NCI-H1930 (cell line): ENCODE measurements at places on chromosomes 1 and 21.
A peak's percentile ranks its signal among the peaks of the same experiment; 100 is the strongest.

DNA sequence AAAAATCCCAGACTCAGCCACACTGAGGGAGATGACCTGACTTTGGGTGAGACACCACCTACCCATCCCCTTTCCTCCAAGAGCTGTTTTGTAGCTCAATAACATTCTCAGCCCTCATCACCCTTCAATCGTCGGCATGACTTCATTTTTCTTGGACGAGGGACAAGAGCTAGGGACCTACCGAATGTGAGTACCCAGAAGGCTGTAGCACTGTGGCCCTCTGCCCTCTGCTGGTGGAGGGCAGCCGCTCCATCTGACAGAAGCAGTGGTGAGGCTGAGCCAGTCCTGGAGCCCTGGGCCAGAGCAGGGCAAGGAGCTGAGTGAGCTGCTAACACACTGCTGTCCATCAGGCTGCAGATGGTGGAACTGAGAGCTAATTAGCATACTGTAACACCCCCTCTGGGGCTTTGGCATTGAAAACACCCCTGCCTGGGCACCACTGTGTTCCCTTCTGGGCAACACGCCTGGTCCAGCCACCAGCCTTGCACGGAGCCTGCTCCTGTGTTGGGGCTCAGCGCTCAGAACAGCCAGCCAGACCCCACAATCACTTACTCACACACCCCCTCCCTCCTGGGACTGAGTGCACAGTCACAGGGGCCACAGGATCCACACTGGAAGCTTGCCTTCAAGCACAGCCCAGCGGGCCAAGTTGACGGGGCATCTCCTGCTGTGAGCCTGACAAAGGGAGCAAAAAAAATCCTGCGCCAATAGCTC lies 18.3 kb upstream of the ALPL start:
- DNase-seq, result no peak

DNA sequence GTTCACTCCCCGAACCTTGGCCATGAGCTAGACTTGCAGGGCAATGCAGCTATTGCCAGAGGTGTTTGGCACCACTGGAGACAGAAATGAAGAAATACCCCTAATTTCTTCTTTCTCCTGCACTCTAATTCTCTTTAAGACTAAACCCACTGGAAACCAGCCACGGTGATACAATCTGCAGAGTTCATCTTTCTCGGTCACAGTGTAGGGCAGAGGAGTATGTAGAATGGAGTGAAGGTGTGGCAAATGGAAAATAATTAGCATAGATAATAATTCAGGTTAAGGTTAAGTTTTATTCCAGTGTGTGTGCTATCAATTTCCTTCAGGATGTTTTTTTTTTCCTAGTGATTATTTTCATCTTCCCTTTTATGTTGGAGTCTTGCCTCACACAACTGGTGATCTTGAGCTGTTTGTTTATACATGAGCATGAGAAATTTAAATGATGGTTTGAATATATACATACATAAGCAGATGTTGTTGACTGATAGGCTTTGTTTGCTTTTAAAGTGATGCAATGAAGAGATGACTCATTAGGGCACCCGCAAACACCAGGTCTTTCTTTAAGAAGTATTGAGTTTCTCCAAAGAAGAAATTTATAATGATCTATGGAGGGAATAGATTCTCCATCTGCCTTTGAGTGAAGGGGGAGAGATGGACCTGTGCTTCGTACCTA lies 81.9 kb downstream of the SPATA17 start:
- no peak for DNase-seq

DNA sequence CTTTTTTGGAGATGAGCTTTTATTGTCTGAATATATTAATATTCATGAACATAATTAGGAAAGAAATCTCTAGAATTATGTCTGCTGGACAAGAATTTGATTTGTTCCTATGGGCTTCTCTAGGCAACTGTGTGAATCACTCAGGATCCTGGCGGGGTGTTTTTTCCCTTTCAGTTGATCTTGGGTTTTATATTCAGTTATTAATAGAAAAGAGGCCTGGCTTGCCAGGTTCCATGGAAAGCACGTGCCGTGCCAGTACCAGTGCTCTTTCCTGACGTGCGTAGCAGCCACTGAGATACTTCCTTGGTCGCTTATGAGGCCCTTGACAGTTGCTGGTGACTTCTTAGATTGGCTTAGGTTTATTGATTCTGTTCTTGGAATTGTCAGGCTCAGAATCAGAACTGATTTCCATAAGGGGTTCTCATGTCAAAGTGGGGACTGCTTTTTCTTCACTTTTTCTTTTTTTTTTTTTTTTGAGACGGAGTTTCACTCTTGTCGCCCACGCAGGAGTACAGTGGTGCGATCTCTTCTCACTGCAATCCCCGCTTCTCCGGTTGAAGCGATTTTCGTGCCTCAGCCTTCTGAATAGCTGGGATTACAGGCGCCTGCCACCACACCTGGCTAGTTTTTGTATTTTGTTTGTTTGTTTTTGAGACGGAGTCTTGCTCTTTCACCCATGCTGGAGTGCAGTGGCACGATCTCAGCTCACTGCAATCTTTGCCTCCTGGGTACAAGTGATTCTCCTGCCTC lies 48.7 kb upstream of the KIF1B start:
- no peak for DNase-seq

DNA sequence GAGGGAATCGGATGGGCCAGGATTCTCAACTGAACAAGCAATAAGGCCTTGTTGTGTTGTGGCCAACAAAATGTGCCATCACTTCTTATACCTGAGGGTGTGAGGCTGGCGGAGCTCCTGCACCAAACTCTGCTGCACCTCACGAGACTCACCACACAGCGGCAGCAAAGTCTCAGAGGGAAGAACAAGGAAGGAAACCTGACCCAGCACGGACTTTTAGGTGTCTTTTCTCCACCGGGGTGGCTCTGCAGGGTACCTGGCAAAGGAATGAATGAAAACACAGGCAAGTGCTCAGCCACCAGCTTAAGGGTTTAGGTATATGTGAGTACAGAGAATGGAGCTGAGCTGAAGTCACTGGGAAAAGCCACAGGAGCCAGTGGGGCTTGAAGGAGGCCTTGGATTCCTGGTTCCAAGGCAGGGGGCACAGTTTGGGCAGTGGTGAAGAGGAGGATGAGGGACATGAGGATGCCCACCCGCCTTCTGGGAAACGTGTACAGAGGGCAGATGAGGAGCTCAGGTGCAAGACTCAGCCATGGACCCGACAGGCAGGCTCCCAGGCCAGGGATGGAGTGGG lies 31.1 kb upstream of the HSD3B1 start:
- peak; percentile 21 for DNase-seq

DNA sequence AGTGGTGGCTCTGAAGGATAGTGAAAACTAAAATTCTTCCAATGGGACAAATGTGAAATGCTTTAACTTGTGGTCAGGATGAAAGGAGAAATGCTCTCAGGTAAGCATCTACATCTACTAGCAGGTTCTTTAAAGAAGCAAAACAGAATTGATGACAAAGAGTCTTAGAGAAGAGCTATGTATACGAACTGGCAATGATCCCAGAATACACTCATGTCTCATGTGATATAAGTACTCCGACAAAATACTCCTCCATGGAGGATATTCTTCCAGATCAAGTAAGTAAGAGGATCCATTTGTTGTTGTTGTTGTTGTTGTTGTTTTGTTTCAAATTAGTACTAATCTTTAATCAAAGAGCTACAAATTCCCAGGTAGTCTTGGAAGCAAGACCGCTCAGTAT lies 174.0 kb upstream of the ATP1B1 start:
- DNase-seq, result no peak

DNA sequence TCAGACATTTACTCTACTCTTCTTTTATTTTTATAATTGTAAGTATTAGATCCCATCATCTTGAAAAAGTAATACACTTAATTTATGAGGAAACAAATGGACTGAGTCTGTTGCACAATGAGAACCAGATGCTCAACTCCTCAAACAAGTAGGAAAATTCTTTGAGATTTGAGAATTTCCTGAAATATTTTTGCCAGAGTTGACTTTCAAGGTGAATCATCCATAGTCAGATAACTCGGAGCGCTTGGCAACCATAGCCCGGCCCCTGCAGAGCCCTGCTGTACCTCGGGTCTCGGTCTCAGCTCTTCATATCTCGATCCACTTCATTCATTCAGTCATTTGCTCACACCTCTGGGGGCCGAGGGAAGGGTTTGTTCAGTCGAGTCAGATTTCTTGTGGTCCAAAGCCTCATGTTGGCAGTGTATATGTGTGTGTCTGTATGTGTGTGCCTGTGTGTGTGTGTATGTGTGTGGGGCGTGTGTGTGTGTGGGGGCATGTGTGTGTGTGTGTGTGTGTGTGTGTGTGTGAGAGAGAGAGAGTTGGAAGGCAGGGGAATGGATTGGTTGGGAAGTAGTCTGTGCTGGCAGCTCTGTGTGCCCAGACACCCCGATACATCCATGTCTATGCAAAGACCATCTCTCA lies 18.1 kb upstream of the PCP4 start:
- DNase-seq, result no peak

DNA sequence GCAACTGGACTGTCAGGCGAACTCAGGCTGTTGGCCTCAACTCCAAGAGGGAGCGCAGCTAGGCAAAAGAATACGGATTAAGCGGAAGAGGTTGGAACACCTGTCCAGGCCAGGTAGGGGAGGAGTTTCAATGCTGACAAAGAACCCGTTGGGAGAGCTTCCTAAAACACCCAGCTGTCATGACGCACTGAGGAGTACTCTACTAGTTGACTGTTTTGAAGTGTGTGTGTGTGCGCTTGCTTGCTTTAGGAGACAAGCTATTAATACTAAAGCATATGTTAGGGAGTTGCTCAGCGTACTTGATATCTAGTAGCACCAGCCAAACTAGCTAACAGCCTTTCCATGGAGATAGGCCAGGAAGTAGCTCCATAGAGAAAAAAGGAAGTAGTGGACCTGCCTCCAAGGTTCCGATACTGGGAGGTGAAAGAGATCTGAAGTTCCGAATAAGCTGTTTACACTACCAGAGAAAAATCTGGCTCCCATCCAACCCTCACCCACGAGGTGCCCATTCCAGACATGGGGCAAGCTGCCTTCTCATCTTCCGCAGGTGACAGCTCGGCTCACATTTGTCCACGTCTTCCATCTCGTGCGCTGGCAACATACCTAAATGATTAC lies 974 bp upstream of the FNBP1L start:
- DNase-seq, result no peak

- DNase-seq, result no peak
Measured at GRCh38 chr1:205286335-205286950, 35.1 kb downstream of the NUAK2 start.

DNA sequence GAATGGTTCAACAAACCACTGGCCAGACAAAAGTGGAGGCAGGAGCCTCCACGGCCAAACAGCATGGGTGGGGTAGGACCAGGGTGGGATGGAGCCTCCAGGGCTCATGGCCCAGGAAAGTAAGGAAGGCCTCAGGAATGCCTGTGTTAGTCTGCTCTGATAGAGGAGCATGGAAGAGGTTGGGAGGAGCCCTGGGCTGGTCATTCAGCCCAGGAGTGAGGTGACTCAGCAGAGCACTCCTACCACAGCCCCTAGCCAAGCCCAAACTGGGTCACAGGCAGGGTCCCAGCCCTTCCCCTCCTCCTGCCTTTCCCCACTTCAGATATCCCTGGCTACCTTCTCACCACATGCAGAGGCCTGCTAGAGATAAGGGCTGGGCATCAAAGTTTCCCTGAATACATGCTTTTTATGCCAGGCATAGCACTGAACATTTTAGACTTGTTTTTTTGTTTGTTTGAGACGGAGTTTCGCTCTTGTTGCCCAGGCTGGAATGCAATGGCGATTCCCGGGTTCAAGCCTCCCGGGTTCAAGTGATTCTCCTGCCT lies 3.1 kb upstream of the SHISA4 start:
- no peak for DNase-seq

- no peak for DNase-seq
Measured at GRCh38 chr21:46661211-46661625, 25.7 kb downstream of the PRMT2 start.

GRCh38 chr21:38289705-38290485 lies 33.1 kb downstream of the KCNJ15 start:
- no peak for DNase-seq
